ENCODE measurements at places on chromosomes 3 and 15.

GRCh38 chr15:49990835-49991545 is 128.0 kb downstream of the ATP8B4 start:
- DNase-seq: no peak

- DNase-seq: no peak
Measured at GRCh38 chr15:85554852-85555521, 174.6 kb downstream of the AKAP13 start.

- no peak for DNase-seq
Measured at GRCh38 chr15:39582286-39582976, 1.6 kb downstream of the THBS1 start.

DNA sequence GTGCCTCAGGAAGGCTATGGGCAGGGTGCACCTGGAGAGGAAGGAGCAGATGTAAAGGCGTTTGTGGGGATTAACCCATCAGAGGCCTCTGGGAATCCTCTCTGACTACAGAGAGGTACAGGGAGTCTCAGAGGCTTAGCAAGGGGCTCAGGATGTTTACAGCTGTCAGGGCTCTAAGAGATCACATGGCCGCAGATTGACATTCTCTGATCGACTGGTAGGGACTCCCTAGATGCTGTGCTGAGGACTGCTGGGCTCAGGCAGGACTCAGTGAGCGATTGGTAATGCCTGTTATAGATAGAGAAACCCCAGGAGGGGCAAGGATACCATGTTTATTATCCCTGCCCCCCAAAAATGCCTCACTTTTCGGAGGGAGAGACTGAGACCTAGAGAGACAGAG is 103.5 kb downstream of the CORO2B start:
- no peak for DNase-seq

DNA sequence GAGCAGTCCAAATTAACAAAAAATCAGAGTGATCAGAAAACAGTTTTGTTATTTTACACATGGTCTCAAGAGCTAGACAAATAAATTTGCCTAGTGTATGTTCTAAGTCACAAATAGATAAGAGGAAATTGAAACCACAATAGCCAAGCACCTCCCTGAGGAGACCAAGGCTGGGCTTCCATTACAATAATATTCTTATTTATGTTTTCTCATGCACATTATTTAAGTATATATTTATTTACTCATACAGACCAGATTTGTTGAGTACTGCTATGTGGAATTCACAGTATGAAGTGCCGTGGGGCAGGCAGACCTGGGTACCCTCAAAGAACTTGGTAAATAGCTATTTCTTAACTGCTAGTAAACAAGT is 242.3 kb upstream of the ICE2 start:
- no peak for DNase-seq

DNA sequence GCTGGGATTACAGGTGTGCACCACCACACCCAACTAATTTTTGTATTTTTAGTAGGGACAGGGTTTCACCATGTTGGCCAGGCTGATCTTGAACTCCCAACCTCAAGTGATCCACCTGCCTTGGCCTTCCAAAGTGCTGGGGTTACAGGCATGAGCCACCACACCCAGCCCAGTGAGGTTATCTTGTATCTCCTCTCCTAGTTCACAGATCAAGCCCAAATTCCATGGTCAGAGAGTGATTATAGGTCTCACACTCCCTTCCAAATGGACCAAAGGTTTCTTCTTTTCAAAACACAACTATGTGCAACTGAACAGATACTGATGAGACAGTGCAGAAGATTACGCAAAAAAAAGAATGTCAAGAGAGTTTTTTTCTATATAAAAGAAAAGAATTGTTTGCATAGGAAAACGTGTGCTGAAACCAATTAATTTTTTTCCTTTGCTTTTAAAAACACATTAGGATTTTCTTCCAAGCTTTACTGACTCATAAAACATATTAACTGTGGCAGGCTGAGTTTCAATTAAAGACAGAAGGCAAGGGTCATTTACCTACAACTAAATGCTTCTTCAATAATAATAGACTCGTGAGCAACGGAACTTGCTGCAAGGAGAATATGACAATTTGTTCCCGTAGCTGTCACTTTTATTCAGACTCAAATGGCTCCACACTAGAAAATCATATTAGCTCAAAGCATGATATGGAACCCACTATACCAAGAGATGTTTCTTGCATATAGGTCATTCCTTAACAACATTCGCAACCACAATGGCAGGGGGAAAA is 30.4 kb upstream of the THUMPD3 start:
- DNase-seq: no peak

GRCh38 chr3:139121513-139122220 is 77.0 kb upstream of the PRR23C start:
- no peak for DNase-seq

GRCh38 chr3:138344754-138345153 is 3.6 kb upstream of the MRAS start:
- DNase-seq: no peak

DNA sequence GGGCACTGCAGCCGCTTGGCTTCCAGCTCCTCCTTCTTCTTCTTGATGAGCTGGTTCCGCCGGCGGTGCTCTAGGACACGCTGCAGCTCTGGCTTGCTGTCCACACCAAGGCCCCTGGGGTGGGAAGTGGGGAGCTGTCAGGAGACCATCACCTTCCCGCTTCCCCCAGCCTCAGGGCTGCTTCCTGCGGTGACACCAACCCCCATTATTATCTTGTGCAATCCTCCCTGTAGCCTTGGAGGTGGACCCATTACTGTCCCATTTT is 10.0 kb downstream of the FAM107A start:
- DNase-seq: no peak

DNA sequence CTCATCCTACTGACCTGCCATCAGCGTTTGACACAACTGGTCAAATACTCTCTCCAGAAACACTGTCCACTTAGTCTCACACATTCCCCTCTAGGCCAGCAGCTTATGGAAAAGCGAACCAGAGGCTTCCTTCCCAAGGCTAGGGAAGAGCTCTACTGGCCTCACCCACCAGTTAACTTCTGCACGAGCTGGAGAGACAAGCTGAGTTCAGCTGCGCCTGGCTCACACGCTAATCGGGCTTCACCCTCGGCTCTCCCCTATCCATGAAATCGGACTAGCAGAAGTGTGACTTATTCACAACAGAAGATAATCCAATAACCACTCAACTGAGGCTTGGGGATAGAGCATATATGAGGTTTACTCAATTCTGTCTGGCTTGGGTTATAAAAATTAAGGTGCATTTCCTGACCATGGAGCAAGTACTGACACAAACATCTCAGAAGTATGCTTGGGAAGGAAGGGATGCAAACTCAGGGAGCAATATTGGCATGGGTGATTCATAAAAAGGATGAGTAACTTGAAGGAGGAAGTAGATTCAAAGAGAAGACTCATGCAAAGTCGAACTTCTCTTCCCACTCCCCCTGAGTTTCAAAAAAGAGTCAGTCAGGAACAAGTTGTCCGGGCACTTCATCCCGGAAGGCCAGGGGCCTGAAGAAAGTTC is 73.1 kb downstream of the XXYLT1 start:
- no peak for DNase-seq

GRCh38 chr15:77348511-77348910 is 71.4 kb downstream of the PEAK1 start:
- DNase-seq: no peak

DNA sequence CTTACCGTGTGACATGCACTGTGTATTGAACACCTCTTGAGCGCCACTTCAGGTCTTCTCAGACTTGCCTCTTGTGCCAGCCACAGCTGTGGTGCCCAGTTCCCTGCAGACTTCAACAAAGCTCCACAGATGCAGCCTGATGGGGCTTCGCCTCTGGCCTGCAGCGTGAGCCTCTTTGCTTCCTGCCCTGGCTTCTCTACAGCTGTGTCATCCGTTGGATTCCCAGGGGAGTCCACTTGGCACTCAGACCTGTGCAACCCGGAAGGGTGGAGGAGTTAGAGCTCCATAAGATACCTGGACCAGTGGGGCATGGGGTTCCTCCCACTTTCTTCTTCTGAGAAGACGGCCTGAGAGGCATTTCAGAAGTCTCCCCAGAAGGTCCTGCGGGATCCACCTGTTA is 57.7 kb upstream of the BNIP2 start:
- peak; percentile 77 for DNase-seq

- DNase-seq: no peak
Measured at GRCh38 chr15:63483521-63484371, 20.6 kb upstream of the USP3 start.

DNA sequence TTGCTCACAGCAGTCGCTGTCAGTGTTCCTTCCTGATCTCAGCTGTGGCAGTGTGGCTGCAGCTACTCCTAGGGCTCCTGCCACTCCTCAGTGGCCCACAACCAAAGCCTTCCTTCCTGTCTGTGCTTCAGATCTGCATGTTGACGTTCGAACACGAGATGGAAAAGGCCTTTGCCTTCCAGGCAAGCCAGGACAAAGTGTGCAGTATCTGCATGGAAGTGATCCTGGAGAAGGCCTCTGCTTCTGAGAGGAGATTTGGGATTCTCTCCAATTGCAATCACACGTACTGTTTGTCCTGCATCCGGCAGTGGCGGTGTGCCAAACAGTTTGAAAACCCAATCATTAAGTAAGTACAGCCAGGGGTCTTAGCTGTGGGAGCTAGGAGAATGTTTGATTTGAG is 17.8 kb downstream of the MKRN2 start:
- DNase-seq: no peak

DNA sequence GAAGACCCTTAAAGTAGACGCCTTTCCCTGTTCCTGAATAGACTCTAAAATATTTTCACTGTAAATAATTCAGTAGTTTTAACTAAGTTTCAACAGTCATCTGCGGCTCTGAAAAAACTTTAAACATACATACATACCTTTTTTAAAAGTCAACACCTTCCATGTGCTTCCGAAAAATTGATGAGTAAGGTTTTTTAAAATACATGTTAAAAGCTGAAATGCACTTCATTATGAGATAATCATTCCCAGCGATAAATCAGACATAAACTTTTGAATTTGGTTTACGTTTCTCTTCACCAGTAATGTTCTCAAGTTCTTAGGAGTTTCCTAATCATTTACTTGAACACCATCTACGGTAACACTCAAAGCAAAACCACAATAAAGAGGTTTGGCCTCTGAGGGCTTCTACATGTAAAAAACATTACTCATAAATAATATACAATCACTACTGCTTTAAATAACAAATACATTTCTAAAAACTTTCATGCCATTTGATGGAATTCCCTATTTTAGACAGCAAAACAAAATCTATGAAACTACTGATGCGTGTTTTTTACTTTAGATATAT is 403.5 kb downstream of the SHQ1 start:
- no peak for DNase-seq

GRCh38 chr3:46892285-46893145 is 15.0 kb downstream of the PTH1R start:
- peak; percentile 75 for DNase-seq

- no peak for DNase-seq
Measured at GRCh38 chr15:86647810-86648440, 568.3 kb downstream of the AGBL1 start.

GRCh38 chr3:28252001-28252431 is 10.6 kb downstream of the CMC1 start:
- no peak for DNase-seq

DNA sequence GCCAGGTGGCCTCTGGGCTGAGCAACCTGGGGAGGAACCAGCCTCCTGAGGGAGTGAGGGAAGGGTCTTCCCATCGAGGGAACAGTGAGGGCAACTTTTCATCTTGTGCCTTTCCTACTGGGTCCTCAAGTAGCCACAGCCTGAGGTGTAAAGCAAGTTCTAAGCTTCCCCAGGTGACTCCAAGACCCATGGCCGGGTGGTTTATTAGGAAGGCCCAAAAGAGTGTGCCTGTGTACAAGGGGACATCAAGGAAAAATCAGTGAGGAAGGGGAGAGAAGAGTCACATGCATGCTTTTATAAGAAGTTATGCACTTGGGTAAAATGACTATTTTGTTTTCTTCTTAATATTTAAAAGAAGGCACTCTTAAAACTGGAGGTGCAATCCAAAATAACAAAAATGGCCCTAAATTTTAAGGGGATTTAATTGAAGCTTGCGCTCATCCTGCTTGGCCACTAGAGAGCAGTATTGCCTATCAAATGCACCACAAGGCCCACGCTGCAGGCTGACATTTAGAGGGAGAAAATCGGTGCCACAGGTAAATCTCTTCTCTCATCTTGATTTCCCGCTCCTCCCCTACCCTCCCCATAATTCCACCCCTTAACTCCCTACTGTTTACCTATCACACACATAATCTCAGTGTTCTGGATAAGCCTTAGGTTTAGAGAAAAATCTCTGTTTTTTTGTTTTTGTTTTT is 6.7 kb downstream of the NANOGP8 start:
- peak; percentile 38 for DNase-seq

DNA sequence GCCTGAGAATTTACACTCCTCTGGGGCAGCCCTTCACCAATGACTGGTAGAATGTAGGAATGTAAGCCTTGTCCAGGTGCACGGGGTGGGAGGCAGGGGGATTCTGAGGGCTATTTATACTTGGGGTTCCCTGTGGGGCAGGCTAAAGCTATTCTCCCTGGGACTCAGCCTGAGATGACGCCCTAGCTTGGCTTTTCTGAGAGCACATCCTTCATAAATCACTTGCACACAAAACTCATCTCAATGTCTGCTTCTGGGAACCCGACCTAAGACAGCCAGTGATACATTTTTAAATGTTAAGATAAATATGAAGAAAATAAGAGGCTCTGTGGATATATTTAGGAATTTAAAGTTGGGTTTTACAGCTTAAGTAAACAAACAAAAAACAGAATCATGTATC is 16.6 kb downstream of the TMEM158 start:
- DNase-seq: no peak

Data from NCI-H510A treated with DMSO at 0.1 percent for 48 hours (cell line).